Erythroblast (primary cell): ENCODE measurements at places on chromosomes 2 and 18.

- DNase-seq: no peak
These were observed 261.4 kb upstream of the KCNJ3 start for GRCh38 chr2:154437104-154437503.

- DNase-seq: no peak
These were observed 133.8 kb downstream of the NAPG start for GRCh38 chr18:10659594-10659993.

GRCh38 chr18:10514601-10515000 lies 11.2 kb upstream of the NAPG start:
- no peak for DNase-seq

- DNase-seq: no peak
These were observed 126.7 kb downstream of the MYCN start for GRCh38 chr2:16067037-16067406.

GRCh38 chr18:51234117-51235008 lies 36.9 kb upstream of the MEX3C start:
- no peak for DNase-seq
